ENCODE measurements at places on chromosomes 12 and 14. TPM values are rescaled to one million over a fixed set of nuclear protein-coding genes. Genes with fewer than 3 reads are reported as not detected.

Gene LRP1
- total RNA-seq = 463 TPM

Gene SLC38A1
- 83.4 TPM for total RNA-seq

Gene KERA
- not detected for total RNA-seq

GRCh38 chr12:2988494-2988893 lies 29.3 kb downstream of the TEAD4 start:
- DNase-seq = no peak

DNA sequence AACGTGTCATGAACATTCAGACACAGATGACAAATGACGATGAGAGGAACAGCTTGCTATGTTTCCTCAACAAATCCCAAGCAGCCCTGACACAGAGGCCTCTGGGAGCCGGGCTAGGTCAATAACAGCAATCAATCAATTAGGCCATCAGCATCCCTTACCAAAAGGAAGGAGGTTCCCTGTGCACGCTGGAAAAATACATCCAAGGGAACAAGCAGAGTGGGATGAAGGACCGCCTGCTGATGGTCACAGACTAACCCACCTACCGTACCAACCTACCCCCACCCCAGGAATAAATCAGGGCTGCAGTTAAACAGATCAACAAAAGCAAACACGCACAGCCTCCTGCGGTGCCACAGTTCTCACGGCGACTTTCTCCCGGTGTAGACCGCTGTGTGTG lies 265.1 kb upstream of the SFSWAP start:
- no peak for DNase-seq

- DNase-seq = no peak
These were observed 30.6 kb downstream of the NAA30 start for GRCh38 chr14:57420986-57421385.

GRCh38 chr12:103841690-103842584 lies 903 bp upstream of the NT5DC3 start:
- DNase-seq = peak; percentile 96

- DNase-seq = no peak
These were observed 116.0 kb downstream of the CACNA1C start for GRCh38 chr12:2168808-2169207.

- no peak for DNase-seq
These were observed 34.1 kb upstream of the CIT start for GRCh38 chr12:119911182-119911581.

GRCh38 chr12:26746121-26746714 lies 86.8 kb downstream of the ITPR2 start:
- DNase-seq = no peak

DNA sequence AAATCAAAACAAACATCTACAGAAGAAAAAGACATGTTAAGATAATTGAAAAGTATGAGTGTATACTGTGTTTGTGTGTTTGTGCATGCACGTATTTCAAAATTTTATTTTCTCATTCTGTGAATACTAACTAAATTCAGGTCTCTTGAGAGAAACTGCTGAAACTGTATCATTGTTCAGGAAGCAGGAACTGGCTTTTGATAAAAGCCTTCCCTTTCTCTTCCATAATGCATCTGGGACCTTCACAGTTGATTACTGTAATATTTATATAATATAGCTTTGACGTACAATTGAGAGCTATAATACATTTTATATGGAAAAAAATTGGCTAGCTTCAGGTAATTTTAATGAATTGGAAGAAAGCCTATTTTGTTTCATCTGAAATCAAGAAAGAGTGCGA lies 993.5 kb downstream of the SLC6A15 start:
- DNase-seq = no peak

- no peak for DNase-seq
These were observed 283.2 kb upstream of the TBX3 start for GRCh38 chr12:114967151-114967550.

DNA sequence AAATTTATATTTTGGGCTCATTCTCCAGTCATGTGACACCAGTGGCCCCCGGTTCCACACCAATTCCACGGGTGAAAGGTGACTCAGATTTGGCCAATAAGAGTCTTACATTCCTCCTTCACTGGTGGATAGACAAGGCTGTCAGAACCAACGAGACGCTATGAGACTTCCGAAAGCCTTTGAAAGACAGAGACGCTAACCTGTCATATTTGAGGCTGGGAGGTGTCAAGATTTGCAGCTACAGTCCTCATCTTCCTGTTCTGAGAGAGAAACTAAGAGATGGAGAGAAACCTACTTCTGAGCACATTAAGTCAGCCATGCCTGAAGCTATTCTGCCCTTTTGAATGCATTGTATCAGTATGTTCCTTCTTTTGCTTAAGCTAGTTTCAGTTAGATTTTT lies 171.2 kb downstream of the FLRT2 start:
- no peak for DNase-seq

DNA sequence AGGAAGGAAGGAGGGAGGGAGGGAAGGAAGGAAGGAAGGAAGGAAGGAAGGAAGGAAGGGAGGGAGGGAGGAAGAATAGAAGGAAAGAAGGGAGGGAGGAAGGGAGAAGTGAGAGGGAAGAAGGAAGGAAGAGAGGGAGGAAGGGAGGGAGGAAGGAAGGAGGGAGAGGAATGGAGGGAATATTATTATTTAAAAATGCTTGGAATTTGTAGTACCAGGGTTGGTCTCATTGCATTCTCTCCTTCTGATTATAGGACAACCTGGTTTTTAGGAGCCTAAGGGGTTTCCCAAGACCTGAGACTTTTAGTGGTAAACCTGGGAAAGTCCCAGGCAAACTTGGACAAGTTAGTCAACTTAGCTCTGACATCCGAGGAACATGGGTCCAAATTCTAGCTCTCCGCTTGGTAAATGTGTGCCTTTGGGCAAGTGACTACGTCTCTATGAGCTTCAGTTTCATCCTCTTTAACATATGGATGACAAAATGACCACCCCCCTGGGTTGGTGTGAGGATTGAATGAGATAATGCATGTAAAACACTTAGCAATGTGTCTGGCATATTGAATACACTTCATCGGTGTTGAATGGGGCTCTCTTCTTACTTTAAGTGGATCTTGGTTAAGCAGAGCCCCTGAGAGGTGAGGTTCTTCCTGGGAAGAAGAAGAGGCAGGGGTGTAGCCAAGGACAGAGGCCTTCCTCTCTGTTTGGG lies 690.7 kb upstream of the TBX3 start:
- DNase-seq = no peak

DNA sequence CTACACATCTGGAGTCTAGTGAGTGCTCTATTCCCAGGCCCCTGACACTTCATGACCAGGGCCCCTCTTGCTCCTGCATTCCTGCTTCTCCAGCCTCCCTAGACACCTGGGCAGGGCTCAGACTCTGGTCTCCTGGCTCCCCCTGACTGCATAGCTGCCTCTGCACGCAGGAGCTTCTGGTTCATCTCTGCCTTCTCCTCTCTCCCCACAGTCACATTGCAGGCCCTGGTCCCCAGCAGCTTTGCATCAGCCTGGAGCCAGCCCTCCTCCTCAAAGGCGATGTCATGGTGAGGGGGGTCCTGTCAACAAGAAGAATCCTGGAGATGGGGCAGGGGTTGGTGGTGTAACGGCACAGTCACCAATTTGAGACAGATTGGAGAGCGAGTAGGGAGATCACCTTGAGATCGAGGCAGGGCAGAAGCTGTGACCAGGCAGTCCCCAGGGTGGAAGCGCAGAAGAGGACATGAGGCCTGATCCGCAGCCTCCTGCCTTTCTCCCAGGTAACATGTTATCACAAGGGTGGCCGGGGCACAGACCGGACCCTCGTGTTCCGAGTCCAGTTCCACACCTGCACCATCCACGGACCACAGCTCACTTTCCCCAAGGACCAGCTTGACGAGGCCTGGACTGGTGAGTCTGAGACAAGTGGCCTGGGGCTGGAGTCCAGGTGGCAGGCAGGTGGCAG lies 8.1 kb downstream of the TNS2 start:
- DNase-seq = no peak

GRCh38 chr14:59208954-59209353 lies 20.5 kb downstream of the DAAM1 start:
- no peak for DNase-seq

DNA sequence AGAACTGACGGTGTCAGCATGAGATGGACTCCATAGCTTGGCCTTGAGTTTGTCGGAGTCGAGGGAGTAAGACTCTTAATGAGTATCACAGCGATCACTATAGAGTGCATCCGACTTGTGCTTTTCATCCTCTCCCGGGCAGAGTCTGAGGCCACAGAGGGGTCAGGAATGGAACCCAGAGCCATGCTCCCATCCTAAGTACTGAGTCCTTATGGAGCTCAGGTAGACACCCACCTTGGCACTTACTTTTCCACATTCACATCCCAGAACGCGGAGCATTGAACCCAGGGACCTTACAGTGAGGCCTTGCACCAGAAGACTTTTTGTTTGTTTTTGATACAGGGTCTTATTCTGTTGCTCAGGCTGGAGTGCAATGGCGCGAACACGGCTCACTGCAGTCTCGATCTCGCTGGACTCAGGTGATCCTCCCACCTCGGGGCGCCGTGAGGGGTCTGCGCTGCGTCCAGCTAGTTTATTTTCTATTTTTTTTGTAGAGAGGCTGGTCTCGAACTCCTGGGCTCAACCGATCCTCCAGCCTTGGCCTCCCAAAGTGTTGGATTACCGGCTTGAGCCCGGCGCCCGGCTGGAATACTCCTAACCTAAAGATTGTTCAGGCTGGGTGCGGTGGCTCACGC lies 719 bp upstream of the SRSF9 start:
- DNase-seq = no peak
